ENCODE measurements at places on chromosomes 7 and 10. TPM values are rescaled to one million over a fixed set of nuclear protein-coding genes. Genes with fewer than 3 reads are reported as not detected.

DNA sequence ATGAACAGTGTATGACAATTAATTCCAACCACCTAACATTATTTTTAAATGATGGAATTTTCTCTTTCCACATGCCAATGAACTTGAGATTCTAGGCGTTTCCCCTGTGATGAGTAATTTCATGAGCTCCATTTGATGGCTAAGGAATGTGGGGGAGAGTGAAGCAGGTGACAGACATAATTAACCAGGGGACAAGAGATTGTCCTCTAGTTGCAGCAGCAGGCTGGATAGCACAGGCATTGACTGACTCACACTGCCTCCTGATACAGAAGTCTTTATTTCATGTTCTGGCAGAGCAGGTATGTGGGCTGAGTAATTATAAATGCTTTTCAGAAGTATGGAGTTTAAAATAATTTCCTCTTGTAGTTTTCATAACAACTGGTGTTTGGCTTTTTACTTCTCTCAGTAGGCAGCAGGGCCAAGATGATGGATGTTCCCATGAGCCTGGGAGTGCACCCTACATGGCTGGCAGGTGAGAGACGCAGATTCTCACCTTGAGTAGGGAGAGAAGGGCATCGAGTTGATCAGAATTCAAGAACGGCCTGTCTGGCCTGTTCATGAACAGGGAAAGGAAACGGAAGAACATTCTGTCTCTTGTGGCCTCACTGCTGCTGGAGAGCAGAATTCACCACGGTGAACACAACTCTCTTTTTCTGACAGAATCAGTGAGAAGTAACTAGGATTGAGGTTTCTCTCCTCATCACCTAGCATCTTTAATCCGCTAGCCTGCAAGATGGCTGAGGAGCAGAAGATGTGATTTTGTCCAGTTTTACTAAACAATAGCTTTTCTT lies 118.8 kb downstream of the AOAH start:
- DNase-seq = no peak

Gene ZWINT
- total RNA-seq = 18.5 TPM

GRCh38 chr7:90736968-90737939 lies 141.1 kb downstream of the CDK14 start:
- DNase-seq = no peak

DNA sequence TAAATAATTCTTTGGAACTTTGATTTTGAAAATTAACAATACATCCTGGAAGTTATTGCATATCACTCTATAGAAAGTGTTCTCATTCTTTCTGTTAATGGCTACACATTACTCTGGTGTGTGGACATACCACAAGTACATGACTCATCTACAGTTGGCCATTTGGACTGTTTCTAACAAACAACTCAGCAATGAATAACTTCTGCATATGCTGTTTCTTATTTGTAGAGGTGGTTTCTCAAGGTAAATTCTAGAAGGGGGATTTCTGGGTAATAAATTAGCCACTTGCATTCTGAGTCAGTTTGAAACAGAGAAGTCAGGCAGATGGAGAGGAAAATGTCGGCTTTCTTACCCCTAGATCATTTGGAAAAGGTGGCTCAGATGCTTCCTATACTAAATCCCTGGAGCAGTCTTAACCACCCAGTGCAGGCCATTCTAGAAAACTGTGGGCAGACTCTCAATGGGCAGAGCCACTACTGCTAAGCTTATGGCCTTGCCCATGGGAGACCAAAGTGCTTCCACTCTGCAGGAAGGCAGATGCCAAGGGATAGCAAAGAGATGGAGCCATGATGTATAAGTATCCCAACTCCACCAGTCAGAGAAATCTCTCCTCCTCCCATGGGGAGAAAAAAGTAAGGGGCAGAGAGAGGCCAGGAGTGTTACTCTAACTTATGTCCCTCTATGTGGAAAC lies 194.0 kb upstream of the PLPP4 start:
- DNase-seq = no peak

Gene PDGFA
- 50.6 TPM for total RNA-seq

Gene ADGRA1
- total RNA-seq = 3.3 TPM

DNA sequence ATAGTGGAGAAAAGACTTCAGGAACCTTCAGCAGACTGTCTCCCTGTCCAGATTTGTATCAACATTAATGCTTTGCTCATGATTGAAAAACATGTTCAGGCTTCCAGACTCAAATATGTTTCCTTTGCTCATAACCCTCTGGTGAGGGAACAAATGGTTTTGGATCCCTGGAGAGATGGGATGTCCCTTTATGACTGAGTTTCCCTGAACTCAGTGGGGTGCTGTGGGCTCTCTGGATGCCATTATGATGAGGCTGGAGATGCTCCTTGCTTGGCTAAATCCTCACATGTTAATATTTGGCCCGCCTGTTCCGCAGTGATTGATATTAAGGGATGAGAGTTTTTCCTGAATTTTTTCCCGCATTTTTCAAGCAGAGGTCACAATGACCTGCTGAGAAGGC lies 749.4 kb downstream of the SUGCT start:
- DNase-seq = no peak

Gene TUBB8
- not detected for total RNA-seq

DNA sequence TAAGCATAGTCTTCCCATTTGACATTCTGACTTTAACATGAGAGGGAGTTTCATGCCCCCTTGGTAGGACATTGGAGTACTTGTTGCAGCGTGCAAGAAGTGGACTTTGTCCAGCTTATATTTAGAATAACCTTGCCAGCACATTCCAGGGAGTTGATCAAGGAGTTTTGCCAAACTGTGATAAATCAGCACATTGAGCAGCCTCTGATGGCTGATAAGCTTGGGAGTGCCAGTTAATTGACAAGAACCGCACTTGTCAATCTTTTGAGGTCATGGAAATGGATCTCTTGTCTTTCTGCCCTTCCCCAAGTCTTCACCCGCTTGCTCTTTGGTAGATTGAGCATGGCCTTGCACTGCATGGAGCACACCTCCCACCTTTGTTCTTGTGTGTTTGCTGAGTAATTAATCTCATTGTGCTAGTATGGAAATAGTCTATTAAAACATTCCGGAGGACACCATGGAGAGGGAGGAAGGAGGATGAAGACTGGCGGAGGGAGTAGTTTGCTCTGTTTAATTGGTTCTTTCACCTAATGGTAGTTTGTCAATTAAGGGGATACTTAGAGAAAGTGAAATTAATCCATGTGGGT lies 668.5 kb upstream of the GALNT17 start:
- DNase-seq = no peak
